ENCODE measurements at places on chromosomes 5 and 9.

DNA sequence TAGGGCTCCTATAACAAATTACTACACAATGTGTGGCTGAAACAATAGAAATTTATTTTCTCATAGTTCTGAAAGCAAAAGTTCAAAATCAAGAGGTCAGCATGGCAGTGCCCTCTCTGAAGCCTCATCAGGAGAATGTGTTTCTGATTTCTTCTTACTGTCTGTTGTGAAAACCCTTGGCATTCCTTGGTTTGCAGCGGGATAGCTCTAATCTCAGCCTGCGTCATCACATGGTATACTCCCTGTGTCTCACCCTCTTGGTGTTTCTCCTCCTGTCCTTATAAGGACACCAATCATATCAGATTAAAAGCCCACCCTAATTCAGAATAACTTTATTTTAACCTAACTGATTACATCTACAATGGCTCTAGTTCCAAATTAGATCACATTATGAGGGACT is 87.5 kb upstream of the CDH9 start:
- DNase-seq, result no peak

- DNase-seq, result no peak
These were observed 754 bp downstream of the GFPT2 start for GRCh38 chr5:180352116-180353047.

DNA sequence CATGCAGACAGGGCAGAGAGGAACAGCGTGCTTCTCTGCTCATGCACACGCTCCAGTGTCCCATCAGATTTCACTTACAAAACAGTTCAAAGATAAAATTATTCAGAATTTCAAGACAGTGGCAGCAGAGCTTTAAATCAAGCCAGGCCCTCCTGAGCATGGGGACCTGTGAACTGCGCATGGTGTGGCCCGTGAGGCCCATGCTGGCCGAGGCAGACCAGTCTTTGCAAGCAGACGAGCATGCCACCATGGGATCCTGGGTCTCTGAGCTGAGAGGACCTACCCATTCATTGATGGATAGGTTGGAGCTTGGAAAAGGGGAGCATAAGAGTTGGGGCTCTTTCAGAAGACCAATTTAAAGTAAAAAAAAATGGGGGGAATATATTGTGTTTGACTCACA is 35.0 kb upstream of the SAP30L start:
- DNase-seq, result no peak

DNA sequence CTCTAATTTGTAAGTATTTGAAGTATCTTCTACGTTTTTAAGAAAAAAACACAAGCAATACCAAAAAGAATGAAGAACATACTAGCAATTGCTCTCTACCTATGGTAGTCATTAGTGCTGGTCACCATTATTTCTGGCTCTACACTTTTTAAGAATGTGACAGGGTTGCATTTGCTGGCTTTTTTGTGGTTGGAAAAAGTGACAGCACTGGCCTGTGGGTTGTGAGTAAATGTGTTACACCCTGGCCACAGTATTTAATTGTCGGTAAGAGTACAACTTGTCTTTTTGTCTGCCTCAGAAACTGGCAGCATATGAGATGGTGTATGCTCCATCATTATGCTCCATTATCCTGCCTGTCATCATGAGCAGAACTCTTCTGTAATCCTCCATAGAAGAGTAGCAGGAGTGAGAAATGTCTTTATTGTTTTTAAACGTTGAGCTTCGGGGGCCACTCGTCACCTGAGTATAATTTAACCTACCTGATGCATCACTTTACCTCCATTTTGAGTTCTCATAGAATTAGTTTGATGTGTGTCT is 449.8 kb downstream of the ISL1 start:
- DNase-seq, result no peak

GRCh38 chr5:167208911-167209310 is 1082.5 kb upstream of the WWC1 start:
- DNase-seq, result no peak

- DNase-seq, result no peak
These were observed 14.9 kb upstream of the ADAM19 start for GRCh38 chr5:157590478-157590877.
